ENCODE measurements at places on chromosomes 1 and 21.

- no peak for DNase-seq
These were observed 2.4 kb upstream of the NFIA start for GRCh38 chr1:61079898-61080336.

DNA sequence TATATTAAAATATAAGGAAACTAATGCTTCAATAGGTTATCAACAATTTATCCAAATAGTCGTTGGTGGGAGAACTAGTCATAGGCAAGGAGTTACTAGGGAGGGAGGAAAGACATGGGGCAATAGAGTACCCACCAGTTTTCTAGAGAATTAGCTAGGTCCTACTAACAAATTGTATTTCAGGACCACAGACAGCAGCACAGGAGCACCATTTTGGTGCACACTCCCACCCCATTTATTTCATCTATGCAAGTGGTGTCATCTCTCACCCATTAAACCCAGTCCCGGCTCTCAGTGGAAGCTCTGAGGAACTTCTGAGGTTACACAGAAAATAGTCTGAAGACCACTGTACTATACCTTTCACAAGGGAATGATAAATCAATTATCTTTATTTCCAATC lies 89.0 kb upstream of the BCAR3 start:
- no peak for DNase-seq

GRCh38 chr1:241635556-241636152 lies 4.5 kb downstream of the CHML start:
- no peak for DNase-seq

GRCh38 chr1:105172788-105173187 lies 1423.1 kb downstream of the AMY1C start:
- no peak for DNase-seq

DNA sequence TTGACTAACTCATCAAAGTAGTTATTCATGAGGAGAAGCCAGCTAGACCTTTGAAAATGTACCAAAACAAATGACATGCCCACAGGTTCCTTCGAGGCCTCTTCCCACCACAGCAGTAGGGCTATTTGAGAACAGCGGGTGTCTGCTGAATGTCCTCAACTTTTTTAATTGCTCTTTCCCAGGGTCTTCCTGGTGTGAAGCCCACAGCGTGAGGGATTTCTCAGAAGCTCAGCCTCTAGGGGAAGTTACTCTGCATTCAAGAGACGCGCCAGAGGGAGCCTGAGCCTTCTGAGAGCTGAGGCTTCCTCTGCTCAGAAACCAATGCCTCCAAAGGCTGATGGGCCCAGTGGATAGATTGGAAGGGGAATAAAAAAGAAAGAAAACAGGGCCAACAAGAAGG lies 153.6 kb downstream of the OLFM3 start:
- DNase-seq, result no peak

DNA sequence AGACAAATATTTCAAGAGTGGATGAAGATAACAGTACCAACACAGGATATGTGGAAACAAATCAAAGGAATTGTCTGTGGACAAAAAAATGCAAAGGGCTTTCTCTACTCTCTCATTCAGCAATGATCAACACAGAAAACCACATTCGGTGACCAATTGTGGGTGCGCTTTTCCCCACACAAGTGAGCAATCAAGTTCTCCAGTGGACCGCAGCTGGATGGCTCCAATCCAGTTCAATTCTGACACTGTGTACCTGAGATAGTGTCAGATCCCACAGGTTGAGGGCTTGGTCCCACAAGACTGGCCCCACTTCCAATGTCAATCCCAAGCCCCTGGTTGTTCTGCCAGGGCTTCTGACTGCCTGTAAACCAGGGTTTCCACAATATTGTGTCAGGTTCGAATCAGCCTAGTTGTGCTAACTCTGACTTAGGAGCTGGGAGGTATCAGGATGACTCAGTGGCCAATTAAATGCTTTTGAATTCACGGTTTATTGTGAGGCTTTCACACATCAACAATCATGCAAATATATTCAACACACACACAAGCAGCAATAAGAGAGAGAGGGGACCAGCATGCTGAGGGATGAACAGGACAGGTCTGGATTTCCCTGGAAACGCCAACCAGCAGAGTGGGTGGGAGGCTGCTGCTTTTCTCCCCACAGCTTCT lies 87.0 kb upstream of the BTG3 start:
- DNase-seq, result no peak

DNA sequence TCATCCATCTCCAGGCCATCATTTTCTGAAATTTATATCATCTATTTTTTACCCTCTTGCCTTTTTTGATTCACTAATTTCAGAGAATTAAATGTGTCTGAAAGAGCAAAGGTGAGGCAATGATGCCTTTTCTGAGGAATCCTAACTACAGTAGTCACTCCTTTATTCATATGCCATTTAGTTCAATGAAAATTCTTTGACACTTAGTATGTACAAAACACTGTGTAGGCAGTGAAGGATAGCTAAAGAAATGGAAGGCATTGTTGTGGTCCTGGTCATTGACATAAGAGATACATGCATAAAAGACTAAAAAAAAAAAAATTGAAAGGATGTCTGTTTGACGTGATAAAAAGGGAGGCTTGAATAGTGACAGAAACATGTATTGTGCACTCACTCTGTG lies 171.9 kb upstream of the BEND5 start:
- DNase-seq, result no peak
